H54 (cell line): ENCODE measurements at places on chromosomes 3 and 15.

GRCh38 chr3:14369675-14370669 lies 32.4 kb upstream of the SLC6A6 start:
- no peak for DNase-seq

- DNase-seq, result no peak
Observed at GRCh38 chr3:149765762-149766334, 13.6 kb upstream of the COMMD2 start.

DNA sequence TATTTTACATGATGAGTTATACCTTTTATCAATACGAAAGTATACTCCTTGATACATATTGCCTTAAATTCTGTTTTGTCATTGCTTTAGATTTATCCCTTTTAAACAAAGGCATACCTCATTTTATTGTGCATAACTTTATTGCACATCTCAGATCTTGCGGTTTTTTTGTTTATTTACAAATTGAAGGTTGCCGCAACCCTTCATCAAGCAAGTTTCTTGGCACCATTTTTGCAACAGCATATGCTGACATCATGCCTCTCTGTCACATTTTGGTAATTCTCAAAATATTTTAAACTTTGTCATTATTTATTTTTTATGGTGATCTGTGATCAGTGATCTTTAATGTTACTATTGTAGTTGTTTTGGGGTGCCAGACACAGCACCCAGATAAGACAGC lies 20.9 kb downstream of the SNRK start:
- no peak for DNase-seq

DNA sequence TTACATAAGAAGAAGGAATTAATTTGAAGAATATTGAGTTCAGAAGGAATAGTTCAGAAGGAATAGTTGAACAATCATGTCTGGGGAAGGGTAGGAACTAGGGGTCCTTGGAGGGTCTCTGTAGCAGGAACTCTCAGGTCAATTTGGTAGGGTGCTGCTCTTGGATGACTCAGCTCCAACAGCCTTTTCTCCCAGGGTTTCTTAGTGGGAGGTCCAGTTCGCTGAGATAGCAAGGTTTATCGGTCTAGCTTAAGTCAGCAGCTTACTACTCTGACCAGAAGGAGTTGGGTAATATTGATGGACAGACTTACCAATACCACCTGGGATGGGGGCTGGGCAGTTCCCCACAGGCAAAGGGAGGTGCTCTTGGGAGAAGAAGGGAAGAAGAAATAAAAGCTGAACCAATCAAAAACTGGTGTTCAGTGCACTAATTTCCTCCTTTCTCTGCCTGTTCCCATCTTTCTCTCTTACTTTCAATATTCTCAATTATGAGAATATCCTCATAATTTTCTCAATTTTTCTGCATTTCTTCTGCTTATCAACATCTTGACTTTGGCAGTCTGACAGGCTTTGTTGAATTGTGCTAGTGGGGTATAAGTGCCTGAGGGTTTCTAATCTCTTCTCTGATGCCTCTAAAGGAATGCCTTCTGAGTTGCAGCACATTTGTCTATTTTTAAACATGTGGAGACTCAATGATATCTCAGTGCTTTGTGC lies 14.4 kb upstream of the MITF start:
- DNase-seq, result no peak

DNA sequence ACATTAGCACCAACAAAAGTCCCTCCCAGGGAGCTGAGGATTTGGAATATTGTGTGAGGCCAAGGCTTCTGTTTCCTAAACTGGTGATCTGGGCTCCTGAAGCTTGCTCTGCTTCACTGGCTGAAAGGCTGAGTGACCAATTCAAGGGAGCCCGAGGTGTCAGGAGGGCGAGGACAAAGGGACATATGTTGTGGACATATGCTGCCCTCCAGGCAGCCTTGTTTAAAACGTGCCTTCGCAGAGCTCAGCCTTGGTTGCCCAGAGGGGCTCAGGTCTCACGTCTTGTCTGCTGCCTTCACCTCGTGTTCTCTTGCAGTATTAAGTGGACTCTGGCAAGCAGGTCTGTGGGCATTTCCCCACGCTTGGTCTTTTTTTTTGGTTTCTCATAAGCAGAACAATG lies 7.0 kb downstream of the SLCO3A1 start:
- DNase-seq, result no peak

- no peak for DNase-seq
Observed at GRCh38 chr3:98885851-98886250, 15.6 kb downstream of the DCBLD2 start.

GRCh38 chr15:85691350-85692240 lies 103.1 kb downstream of the KLHL25 start:
- DNase-seq, result no peak

DNA sequence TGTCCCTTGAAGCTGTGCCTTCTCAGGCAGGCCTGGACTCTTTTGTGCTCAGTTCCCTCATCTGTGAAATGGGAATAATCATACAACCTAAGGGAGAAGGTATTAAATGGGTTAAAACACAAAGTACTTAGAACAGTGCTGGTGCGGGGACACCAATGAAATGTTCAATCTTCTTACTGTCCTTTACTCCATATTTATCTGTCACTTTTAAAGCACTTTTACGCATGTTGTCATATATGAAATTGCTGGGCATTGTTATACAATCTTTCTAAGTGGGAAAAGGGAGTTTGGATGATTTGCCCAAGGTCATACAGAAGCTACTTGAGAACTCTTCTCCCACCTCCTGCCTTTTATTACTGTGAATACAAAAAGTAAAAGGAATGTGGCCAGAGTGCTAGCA lies 87.8 kb upstream of the PSMD6 start:
- no peak for DNase-seq

- DNase-seq, result no peak
Observed at GRCh38 chr3:4739289-4740236, 239.7 kb upstream of the BHLHE40 start.

- DNase-seq, result no peak
Observed at GRCh38 chr3:60101621-60102020, 1051.8 kb upstream of the CFAP20DC start.

DNA sequence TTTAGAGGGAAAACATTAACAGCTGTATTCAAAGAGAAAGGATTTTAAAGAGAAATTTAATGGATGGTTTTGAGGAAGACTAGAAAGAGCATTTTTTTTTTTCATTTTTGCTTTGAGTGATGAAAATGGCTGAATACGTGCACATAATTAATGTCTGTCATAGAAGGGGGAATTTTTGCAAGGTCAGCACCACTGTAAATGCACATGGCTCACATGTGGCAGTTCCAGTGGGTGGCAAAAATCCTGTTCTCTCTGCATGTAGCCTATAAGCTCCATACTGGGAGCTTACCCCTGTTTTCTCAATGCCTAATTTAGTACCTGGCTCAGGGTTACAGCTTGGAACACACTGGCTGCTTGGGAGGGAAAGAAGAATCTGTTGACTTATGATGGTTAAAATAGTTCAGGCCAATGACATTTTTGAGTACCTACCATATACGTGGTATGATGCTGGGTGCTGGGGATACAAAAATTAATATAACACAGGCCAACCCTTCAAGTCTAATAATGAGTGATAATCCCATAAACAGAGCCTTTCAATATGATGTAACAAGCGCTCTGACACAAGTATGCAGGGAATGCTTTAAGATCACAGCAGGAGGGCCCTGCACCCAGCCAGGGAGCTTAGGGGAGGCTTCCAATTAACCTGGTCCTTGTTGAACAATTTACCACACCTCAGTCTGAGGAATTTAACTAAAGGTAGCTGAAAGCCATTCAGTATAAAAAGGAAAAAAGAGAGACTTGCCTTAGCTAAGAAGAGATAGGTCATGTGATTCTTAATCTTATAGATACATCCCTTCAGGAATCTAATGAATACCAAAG lies 33.0 kb downstream of the HSPBAP1 start:
- no peak for DNase-seq

DNA sequence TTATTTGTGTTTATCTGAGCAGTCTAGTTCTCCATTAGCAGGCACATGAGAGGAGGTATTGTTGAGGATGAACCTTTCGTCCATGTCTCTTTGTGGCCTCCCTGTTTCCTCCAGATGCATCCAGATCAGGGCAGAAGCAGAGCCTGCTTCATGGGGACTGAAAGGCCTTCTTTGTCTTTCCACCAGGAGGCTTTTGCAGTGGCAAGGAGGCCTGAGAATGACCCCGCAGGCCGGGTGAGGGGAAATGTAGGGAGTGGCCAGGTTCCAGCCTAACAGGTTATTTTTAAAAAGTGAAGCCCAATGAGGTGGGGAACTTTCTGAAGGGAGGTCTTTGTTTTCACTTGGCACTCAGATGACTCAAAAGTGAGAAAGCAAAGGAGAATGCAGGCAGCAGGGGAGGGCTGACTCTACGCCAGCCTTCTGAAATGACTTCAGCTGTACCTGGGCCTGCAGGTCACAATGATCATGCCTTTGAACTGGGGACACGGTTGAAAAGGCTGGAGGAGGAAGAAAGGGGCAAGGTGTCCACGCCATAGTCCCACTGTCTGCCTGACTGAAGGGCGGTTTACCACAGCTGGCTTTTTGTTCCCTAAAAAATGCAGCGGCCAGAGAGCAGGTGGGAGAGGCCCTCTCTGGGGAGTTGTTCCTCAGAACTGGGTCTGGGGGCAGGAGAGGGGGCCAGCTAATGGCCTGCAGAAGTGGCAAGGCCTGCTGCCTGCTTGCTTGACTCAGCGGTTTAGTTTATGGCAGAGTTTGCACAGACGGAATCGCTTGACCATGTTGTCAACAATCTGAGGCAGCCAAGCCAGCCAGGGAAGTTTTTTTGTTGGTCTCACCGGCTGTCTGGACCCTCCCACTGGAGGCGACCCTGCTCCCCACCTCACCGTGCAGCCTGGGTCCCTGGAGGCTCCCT lies 28.7 kb downstream of the CMTM7 start:
- DNase-seq, result peak; percentile 69

DNA sequence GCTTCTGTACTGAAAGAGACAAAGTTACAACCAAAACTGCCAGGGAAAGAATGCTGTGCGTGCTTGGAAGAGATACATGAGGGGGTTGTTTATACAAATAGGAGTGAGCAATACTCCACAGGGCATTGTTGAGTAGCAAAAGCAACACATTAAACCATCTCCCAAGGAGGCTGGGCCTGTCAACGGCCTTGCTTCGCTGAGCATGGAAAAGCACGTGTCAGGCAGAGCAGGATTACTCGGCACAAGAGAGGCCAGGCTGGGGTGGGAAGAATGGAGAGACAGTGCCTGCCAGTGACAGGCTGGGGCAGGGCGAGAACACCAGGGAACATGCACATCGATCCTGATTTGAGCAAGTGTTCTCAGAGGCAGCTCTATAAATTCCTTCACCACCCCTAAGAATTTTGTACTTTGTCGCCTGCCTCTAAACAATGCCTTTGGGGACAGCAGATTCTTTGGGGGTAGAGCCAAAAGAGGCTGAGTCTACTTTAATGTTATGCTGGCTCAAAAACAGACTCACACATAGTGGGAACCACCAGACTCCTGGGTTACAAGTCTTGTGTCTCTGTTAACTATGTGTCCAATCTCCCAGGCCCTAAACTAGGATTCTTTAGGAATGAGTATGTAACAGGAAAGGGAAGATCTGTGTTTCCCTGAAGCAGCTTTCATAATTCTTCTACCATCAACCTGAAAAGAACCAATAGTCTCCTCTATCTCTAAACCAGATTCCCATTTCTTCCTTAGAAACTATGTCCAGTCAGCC lies 67.2 kb downstream of the LIPC start:
- DNase-seq, result no peak

DNA sequence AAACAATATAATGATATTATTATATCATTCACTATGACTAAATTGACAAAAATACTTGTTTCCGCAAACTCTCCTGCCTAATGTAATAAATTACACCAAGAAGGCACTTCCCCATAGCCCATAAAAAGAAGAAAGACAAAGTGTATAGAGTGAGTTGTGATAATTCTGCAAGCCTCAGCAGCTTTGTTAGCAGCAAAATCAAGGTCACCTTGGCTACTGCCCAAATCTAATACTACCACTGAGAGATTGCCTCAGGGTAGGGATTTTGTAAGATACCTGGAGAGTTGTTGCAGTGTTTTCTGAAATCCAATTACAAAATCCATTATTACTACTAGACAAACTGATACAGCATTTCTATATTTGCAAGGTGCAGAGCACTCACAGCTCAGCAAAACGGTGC lies 503.5 kb downstream of the FGF12 start:
- DNase-seq, result no peak

DNA sequence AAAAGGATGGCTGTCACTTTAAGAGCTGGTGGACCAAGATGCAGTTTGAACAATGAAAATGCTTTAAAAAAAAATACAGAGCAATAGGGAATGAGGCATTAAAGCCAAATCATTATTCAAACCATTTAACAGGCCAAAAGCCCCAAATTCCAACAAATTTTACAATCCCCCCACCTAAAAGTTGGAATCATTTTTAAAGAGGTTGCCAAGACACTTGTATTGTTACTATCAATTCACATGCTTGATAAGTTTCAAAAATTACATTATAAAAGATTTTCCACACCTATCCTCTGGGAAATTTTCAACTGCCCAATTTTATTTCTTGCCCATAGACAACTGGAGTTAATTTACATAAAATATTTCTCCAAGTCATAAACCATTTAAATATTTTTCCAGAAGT lies 192.3 kb upstream of the ARHGEF26 start:
- DNase-seq, result no peak

DNA sequence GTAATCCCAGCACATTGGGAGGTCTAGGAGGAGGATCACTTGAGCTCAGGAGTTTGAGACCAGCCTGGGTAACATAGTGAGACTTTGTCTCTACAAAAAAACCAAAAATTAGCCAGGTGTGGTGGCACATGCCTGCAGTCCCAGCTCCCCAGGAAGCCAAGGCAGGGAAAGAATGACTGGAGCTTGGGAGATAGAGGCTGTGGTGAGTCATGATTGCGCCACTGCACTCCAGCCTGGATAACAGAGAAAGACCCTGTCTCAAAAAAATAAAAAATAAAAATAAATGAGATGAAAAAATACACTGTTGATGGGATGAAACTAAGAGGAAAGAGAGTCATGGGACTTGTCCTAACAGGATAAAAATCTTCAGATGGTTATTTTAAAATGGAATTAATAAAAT lies 137.6 kb downstream of the IMPG2 start:
- DNase-seq, result no peak

GRCh38 chr3:15269091-15269989 lies 63.0 kb downstream of the SH3BP5 start:
- DNase-seq, result peak; percentile 96

- DNase-seq, result no peak
Observed at GRCh38 chr3:17894434-17895060, 152.1 kb upstream of the TBC1D5 start.

DNA sequence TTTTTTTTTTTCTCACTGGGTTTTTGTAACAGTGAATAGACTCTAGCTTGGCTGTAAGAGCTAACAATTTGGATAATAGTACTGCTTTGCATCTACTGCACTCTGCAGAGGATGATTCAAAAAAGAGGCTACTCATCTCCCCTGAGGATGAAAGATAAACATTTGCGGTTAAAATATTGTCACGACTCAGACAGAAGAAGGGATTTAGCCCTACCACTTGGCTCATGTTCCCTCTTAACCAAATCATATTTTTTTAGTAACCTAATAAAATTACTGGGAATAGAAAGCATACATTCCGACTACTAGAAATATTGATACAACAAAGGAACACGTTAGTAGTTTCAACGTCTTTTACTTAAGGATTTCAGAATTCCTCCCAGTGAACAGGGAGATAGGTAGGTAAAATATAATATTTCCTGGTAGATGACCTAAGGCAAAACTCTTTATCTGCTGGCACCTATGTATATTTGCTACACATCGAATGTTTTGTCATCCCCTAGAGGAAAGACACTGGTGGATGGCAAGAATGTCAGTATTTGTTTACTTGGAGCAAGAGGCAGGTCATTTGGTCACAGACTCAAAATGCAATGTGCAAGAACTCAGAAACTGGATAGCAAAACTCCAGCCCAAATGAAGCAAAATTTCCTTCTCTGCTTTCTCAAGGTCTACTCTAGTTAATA lies 110.8 kb downstream of the GREM1 start:
- peak; percentile 30 for DNase-seq

GRCh38 chr3:10368512-10368911 lies 47.6 kb upstream of the SEC13 start:
- no peak for DNase-seq
